Posterior vena cava (tissue), 2 donors: ENCODE measurements at places on chromosomes 1 and 21.

GRCh38 chr1:176602388-176603004, 139.5 kb downstream of the PAPPA2 start:
- no peak for DNase-seq

- DNase-seq = no peak
These were observed 123.7 kb downstream of the NAV1 start for GRCh38 chr1:201662646-201663045.

GRCh38 chr1:186904361-186904760, 75.6 kb downstream of the PLA2G4A start:
- no peak for DNase-seq

- DNase-seq = no peak
These were observed 302.4 kb downstream of the PTGER3 start for GRCh38 chr1:70745199-70745598.

- DNase-seq = no peak
These were observed 55.3 kb upstream of the ROR1 start for GRCh38 chr1:63718541-63718970.

- DNase-seq = no peak
These were observed 412 bp downstream of the GPR25 start for GRCh38 chr1:200873116-200873670.
